Breast epithelium (tissue), 4 donors: ENCODE measurements at places on chromosomes 5 and 9. TPM values are rescaled to one million over a fixed set of nuclear protein-coding genes. Genes with fewer than 3 reads are reported as not detected.
A peak's percentile ranks its signal among the peaks of the same experiment; 100 is the strongest.

Gene TNC
- 58.0 TPM for total RNA-seq

Gene WHRN
- total RNA-seq: 15.1 TPM

Gene XPA
- 16.8 TPM for total RNA-seq

Gene BARHL1
- not detected for total RNA-seq

Gene LCN9
- total RNA-seq: 0.64 TPM

Gene PAPPA
- total RNA-seq: 3.4 TPM

Gene NDOR1
- total RNA-seq: 9.5 TPM

Gene LAMC3
- total RNA-seq: 2.1 TPM

Gene KIF12
- 34.4 TPM for total RNA-seq

GRCh38 chr9:71741926-71742648, 26.2 kb downstream of the CEMIP2 start:
- DNase-seq: no peak

GRCh38 chr5:74257060-74257527, 383.4 kb downstream of the ENC1 start:
- no peak for DNase-seq

DNA sequence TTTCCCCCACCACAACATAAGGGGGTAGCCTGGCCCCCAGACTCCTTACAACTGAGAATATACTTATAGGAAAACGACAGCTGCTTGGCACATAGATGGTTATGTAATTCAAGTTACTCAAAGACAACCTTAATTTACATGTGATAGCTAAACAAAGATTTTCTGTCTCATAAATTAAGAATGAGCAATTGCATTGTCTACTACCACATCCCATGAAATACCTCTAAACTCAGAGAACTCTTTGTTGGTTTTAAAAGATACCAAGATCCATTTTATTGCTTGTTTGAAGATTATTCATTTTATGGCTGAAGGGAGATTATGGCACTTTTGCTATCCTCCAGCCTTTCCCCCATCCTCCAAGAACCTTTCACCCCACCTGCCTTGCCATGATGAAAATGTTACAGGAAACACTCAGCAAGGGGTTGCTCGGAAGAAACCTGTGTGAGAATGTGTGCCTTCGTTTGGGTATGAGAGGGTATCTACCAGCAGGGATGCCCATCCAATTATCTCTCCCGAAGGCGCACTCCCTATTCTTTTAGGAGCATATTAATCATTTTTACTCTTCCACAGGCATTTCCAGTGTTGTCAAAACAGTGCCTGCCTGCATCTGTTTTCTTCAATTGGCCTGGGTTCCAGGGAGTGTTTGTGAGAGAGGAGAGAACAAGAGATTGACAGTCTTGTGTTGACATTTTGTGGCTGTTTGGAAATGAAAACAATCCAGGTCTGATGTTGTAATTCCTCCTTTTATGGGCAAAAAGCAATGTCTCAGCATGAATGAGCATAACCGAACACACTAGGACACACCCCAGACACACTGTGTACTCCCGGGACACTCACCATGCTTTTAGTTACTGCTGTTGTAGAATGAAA, 208.0 kb upstream of the ANKRD55 start:
- DNase-seq: no peak

DNA sequence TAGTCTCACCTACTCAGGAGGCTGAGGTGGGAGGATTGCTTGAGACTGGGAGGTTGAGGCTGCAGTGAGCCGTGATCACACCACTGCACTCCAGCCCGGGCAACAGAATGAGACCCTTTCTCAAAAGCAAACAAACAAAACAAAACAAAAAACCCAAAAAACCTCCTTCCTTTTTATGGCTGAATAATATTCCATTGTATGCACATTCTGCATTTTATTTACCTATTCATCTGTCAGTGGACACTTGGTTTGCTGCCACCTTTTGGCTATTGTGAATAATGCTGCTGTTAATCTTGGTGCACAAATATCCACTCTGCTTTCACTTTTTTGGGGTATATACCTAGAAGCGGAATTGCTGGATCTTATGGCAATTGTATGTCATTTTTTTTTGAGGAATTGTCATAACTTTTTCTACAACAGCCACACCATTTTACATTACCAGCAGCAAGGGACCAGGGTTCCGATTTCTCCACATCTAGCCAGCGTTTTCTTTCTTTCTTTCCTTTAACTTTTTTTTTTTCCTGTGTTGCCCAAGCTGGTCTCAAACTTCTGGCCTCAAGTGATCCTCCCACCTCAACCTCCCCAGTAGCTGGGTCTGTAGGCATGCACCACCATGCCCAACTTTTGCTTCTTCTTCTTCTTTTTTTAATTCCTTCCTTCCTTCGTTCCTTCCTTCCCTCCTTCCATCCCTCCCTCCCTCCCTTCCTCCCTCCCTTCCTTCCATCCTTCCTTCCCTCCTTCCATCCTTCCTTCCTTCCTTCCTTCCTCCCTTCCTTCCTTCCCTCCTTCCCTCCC, 30.6 kb downstream of the NKX2-5 start:
- no peak for DNase-seq

DNA sequence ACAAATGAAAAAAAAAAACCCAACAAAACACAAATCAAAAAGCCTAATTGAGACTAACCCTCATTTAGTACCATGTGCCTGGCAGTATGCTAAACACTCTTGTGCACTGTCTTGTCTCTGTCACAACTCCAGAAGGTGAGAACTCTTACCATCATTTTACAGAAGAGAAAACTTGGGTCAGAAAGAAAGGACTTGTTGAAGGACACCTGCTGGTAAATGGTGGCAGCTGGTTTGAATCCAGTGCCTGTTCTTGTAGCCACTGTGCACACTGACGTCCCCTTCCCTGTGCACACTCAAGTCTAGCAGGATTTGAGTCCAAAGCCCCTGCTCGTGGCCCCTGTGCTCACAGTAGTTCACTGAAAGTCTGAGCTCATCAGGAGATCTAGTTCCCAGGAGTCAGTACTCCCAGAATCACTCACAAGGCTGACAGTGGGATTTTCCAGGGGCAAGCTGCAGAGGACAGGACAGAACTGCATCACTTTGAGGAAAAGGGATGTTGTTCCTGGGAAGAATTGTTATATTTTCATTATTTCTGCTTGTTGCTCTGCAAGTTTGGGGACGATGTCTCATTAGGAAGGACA, 43.0 kb upstream of the HSD17B4 start:
- DNase-seq: no peak

- DNase-seq: no peak
Observed at GRCh38 chr9:91407580-91408318, 15.9 kb downstream of the NFIL3 start.

GRCh38 chr9:71120501-71121247, 747 bp downstream of the TRPM3 start:
- no peak for DNase-seq

- no peak for DNase-seq
Observed at GRCh38 chr5:95152535-95152934, 132.4 kb downstream of the MCTP1 start.

GRCh38 chr5:127589309-127590030, 59.4 kb upstream of the CTXN3 start:
- no peak for DNase-seq

GRCh38 chr9:137034709-137035506, 3.0 kb upstream of the FUT7 start:
- DNase-seq: peak; percentile 74

DNA sequence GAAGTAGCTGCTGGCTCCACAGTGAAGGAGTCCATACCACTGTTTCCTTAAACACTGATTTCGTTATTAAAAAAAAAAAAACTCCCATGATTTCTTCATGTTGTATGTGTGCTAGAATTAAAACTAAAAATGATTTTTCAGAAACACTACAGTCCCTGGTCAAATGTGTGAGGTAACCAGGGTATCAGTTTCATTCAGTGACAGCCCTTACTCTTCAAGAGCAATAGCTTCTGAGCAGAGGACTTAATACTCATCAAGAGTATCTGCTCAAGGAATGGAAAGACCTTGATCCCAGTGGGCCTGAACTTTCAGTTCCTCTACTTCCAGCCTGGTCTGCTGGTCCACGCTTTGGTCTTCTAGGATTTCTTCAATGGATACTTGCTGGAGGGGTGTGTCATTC, 95.1 kb downstream of the BNC2 start:
- DNase-seq: no peak

DNA sequence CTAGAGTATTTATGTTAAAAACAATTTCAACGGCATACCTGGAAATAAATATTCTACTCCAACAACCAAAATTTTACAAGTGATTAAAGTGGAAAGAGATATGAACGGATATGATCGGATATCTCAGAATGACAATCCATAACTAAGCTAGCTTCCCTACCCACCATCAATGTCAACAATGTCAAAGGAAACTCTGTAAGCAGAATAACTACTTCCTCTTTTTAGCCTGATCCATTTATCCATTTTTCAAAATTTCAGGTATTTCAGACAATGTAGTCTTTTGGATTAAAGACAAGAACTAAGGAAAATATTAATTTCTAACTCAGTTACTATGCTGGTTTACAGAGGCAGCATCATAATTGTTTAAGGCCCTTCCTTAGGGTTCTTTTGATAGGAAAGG, 188.7 kb downstream of the DENND1A start:
- no peak for DNase-seq

- DNase-seq: no peak
Observed at GRCh38 chr5:65822710-65823109, 100.7 kb downstream of the NLN start.

GRCh38 chr9:129868023-129868871, 33.0 kb downstream of the USP20 start:
- DNase-seq: no peak

DNA sequence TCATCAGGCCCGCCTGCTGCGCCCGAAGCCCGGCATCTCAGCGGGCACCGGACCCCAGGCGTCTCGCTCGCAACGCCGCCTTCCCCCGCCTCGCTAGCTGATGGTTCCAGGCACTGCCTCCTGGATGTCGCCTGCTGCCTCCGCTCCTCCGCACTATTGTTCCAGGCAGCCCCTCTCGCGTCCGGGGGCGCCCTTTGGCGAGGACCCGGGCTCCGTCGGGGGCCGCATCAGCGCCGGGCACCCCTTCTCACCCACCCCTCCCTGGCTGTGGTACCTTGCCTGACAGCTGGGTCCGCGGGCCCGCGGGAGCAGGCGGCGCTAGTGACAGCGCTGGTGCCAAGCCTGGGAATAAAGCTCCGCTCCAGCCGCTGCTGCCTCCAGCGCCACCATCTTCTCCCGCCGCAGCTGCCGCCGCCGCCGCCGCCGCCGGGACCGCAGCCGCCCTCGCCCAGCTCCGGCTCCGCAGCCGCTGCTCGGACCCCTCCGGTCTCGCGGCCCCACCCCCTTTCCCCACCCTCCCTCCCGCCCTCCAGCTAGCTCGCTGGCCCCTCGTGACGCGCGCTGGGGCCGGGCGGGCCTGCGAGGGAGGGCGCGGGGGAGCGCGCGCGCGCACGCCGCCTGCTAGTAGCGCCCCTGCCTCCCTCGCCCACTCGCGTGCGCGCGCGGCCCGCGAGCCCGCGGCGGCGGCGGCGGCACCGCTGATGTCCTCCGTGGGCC, at the start of gene APBA1:
Gene APBA1 (minus strand): TSS at position 493 of the 717 bp plus-strand sequence.
- DNase-seq: peak; percentile 49

GRCh38 chr9:36845844-36846243, 188.2 kb downstream of the PAX5 start:
- no peak for DNase-seq

DNA sequence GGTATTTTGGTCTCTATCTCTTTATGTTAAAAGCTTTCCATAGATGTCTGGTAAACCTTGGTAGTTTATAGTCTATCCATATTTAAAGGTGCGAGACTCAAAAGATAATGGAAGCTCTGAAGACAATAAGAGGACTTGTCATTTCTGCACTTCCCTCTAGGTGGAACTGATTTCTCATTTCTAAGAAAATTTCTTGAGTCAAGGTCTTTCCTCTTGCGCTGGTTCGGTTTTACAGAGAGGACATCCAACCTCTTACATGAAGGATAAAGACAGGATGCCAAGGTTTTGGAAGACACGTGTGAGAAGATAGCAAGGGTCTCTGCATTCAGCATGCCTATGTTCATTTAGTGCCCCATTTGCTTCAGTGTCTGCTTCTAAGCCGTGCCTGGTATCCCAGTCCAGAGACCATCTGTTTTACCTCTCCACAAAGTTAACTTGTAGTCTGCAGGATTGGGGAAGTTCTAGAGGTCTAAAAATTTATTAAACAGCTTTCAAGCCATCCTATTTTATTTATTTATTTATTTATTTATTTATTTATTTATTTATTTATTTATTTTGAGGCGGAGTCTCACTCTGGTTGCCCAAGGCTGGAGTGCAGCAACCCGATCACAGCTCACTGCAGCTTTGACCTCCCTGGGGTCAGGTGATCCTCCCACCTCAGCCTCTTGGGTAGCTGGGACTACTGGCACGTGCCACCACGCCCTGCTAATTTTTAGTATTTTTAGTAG, 41.6 kb downstream of the KIAA1191 start:
- DNase-seq: no peak

GRCh38 chr5:55865831-55866230, 14.7 kb downstream of the IL31RA start:
- DNase-seq: no peak

- DNase-seq: no peak
Observed at GRCh38 chr5:127770272-127770671, 67.1 kb downstream of the CCDC192 start.

GRCh38 chr9:107933516-107933915, 443.9 kb upstream of the KLF4 start:
- DNase-seq: no peak

GRCh38 chr5:127076315-127077129, 3.2 kb upstream of the C5orf63 start:
- DNase-seq: no peak

DNA sequence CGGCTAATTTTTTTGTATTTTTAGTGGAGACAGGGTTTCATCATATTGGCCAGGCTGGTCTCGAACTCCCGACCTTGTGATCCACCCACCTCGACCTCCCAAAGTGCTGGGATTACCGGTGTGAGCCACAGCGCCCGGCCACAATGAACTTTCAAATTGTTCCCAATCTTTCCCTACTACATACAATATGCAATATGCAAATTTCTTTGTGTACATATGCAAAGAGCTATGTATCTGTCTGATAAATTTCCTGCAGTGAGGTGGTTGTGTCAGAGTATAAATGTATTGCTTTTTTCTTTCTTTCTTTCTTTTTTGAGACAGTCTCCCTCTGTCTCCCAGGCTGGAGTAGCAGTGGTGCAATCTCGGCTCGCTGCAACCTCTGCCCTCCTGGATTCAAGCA, 48.8 kb upstream of the PLPP1 start:
- DNase-seq: no peak

DNA sequence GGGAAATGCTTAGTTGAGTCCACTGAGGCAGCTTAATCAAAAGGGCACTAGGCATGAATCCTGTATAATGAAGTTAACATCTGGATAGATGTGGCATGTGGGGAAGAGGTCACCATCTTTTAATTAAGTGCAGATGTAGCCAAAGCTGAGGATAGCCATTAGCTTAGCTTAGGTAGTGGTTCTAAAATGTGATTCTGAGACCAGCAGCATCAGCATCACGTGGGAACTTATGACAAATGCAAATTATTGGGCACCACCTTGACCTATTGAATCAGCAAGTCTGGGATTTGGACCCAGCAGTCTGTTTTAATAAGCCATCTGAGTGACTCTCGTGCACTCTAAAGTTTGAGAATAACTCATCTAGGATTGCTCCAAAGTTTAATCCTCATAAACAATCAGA, 63.8 kb downstream of the SNCAIP start:
- DNase-seq: no peak

GRCh38 chr9:18143073-18143745, 330.7 kb upstream of the ADAMTSL1 start:
- DNase-seq: no peak

GRCh38 chr9:120387257-120388002, 192.5 kb downstream of the CDK5RAP2 start:
- no peak for DNase-seq

- DNase-seq: no peak
Observed at GRCh38 chr5:177423671-177424070, 2.8 kb upstream of the GRK6 start.

GRCh38 chr5:65981969-65982619, 55.7 kb downstream of the ERBIN start:
- DNase-seq: no peak
